HCEC 1CT (cell line): ENCODE measurements at places on chromosomes 11 and 22.

DNA sequence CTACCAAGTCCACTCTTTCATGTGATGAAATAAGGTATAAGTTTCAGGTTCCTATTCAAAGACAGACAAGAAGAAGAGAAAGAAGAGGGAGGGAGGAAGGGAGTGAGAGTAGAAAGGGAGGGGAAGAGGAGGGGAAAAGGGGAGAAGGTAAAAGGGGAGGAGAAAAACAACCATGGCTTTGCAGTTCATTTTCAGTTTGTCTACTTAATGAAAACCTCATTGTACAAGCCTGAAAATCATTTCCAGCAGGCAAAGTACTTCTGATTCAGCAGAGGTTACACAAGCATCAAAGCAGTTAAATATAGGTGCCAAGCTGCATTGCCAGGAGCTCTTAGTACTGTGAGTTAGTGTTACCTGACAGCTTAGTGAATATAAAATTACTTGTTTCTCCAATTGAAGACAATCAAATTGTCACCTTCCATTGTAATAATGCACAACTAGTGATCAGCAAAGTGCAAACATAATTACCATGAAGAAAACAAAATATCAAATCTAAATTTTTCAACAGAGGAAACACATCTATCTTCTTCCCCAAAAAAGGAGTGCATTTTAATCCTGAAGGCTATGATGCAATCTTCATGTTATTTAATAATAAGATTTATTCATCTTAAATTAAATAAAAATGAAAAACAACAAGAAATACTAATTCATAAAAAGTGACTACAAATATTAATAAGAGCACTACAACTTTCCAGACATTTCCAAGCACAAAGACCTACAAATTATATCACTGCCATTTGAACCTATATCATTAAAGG lies 8.2 kb downstream of the SOX6 start:
- DNase-seq, result no peak

DNA sequence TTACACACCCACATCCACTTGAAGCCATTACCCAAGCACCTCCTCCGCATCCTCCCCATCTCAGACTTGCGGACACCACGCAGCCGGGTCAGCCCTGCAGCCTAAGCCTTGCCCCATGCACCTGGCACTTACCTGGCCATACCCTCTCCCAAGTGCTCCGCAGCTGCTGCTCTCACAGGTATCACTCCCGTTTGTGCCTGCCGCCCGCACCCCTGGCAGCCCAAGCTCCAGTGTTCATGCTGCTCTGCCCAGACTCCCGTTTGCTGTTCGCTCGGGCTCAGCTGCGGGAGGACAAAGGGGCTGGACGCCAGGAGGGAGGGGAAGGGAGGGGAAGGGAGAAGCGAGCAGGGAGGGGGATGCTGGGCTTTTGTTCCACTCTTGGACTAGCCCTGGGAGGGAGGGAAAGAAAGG lies at the start of gene KLHL35:
KLHL35 (minus strand) TSS at position 293 of the 411 bp plus-strand sequence. CDS start 2,574 bp downstream, outside the sequence.
- no peak for DNase-seq

- DNase-seq, result no peak
These were observed 395.2 kb downstream of the RAB38 start for GRCh38 chr11:87780068-87780413.

- no peak for DNase-seq
These were observed 48.5 kb upstream of the VPREB1 start for GRCh38 chr22:22196018-22196533.

GRCh38 chr11:76194872-76195668 lies 11.2 kb downstream of the WNT11 start:
- DNase-seq, result no peak
